Fibroblast of skin of back (primary cell): ENCODE measurements at places on chromosomes 4 and X.
A peak's percentile ranks its signal among the peaks of the same experiment; 100 is the strongest.

- DNase-seq = no peak
Measured at GRCh38 chr4:89762311-89762710, 74.7 kb downstream of the SNCA start.

- DNase-seq = no peak
Measured at GRCh38 chr4:15938182-15938581, 358 bp downstream of the FGFBP1 start.

DNA sequence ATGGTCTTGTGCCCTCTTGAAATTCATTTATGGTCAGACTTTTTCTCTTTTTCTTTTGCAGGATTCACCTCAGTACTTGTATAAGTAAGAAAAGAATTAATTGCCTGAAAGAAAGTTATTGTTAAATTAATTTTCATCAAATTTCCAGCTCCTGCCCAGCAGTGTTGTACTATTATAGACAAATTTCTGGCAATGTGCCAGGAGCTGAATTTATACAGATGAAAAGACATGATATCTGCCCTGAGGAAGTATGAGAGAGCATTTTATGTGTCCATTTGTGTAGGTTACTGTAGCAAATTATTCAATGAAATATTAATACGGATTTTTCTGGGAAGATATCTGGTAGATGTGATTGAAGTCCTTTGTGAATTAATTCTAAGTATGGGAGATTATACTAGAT, 2371.5 kb upstream of the TENM3 start:
- no peak for DNase-seq

DNA sequence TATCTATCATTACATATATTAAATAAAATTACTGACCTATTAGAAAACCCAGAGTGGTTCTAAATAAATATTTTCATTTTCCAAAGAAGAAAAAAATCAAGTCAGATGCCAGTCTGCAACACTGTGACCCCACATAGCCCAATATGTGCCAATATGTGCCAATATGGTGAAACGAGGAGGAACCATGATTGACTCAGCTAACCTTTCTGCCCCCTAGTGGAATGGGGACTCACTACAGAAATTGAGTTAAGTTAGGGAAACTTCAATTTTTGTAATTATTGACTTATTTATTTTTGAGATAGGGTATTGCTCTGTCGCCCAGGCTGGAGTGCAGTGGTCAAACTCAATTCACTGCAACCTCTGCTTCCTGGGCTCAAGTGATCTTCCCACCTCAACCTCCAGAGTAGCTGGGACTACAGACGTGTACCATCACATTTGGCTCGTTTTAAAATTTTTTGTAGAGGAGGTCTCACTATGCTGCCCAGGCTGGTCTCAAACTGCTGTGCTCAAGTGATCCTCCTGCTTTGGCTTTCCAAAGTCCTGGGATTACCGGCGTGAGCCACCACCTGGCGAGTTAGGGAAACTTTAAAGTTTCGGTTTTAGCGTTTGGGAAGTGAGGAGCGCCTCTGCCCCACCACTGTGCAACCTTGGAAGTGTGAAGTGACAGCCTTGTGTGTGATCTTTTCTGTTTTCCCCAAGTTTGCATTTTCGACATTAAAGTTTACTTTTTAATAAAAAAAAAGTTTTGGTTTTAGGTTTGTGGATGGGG, 116.8 kb upstream of the SHISA3 start:
- peak; percentile 20 for DNase-seq

GRCh38 chr4:123443401-123444289, 47.0 kb downstream of the SPRY1 start:
- no peak for DNase-seq
